ENCODE measurements at places on chromosomes 16 and 17.

DNA sequence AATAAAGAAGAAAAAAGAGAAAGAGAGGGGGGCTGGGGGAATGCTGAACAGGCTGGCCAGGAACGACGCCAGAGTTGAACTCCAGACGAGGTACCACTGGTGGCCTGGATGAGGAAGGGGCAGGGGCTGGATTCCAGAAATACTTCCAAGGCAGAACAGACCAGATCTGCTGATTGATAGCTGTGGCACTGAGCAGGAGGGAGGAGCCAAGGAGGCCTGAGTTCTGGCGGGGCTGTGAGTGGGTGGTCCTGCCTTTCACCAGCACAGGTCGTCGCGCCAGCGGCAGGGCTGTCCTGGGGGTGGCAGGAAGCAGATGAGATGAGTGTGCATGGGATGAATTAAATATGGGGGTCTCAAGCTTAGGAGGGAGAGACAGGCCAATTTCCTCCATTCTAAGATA, 5.5 kb downstream of the CCDC42 start:
- no peak for DNase-seq

GRCh38 chr17:57215317-57215716, 41.0 kb upstream of the MSI2 start:
- no peak for DNase-seq

- no peak for DNase-seq
Measured at GRCh38 chr17:14245629-14246028, 9.0 kb upstream of the CDRT15 start.

DNA sequence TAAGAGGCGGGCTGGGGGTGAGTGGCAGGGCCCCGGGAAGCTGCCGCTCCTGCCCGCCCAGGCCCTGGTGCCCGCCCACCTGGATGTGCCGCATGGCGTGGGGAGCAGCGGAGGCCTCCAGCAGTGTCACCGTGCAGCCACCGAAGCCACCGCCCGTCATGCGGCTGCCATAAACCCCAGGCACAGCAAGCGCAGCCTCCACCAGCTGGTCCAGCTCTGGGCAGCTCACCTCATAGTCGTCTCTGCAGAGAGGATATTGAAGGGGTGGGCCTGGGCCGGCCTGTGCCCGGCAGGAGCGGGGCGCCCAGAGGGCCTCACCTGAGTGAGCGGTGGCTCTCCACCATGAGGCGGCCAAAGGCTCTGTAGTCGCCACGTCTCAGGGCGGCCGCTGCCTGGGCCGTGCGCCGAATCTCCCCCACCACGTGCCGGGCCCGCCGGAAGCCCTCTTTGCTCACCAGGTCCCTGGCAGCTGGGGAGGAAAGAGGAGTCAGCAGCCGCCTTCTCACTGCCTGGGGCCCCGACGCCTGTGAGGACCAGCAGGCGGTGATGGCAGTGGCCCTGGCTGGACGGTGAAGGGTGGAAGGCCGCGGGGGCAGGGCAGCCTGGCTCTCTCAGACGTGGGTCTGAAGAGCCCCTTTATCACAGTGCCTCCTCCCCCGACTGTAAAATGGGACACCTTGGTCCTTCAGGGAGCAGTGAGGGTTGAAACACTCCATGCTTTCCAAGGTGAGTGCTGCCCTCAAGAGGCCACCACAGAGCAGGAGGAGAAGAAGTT, 6.7 kb downstream of the GALK1 start:
- no peak for DNase-seq

GRCh38 chr16:720447-720989, 428 bp upstream of the ANTKMT start:
- peak; percentile 33 for DNase-seq

DNA sequence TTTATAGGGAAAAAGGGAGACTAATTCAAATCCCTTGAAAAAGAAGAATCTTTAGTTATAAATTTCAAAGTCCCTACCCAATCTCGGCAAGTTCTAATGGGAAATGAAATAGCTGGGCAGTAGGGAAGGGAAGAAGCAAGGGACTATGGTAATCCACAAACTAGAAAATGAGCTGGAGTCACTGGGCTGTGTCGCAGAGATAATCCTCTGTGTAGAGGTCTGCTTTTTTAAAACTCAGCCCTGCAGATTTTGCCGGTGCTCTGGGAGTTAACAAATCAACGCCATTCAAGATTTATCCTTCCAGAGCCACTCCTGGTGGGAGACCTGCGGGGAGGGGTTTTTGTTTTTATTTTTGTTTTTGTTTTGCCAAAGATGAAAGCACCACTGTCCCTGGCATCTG, 20.8 kb downstream of the SNX11 start:
- no peak for DNase-seq

- DNase-seq = no peak
Measured at GRCh38 chr16:54253118-54253517, 33.5 kb downstream of the IRX3 start.

GRCh38 chr16:89993971-89994370, 25.3 kb downstream of the DBNDD1 start:
- DNase-seq = no peak

DNA sequence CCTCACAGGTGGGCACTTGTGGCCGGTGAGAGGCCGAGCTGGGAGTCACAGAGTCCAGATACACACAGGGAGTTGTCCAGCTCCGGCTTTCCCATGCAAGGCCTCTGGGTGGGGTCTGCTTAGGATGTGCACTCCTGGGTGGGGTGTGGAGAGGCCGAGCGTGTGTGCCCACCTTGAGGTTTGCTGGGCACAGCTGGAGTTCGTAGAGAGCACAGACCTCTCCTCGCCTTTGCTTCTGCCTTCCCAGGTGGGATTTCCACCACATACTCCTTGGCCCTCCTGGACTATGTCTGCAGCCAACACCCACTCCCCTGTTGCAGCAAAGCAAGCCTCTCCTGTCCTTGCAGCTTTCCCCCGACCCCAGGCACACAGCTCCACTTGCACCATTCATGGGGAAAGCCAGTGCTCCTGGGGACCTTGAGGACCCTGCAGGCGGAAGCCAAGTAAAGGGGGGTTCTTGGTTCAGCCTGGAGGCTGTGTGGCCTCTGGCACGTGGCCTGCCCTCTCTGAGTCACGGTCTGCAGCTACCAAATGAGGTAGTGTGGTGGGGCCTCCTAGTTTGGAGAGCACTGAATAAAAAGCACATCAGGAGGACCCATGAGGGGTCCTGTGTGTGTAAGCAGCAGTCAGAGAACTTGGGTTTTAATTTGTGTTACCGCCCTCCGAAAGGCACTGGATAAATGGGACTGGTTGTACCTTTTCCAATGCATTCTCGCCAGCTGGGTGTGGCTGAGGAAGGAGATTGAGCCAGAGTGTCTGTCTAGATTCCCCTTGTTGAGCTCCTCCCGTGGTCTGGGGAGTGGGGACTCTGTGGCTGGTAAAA, 31.5 kb downstream of the MPRIP start:
- no peak for DNase-seq

- DNase-seq = no peak
Measured at GRCh38 chr17:10474536-10474935, 5.2 kb upstream of the MYH4 start.

DNA sequence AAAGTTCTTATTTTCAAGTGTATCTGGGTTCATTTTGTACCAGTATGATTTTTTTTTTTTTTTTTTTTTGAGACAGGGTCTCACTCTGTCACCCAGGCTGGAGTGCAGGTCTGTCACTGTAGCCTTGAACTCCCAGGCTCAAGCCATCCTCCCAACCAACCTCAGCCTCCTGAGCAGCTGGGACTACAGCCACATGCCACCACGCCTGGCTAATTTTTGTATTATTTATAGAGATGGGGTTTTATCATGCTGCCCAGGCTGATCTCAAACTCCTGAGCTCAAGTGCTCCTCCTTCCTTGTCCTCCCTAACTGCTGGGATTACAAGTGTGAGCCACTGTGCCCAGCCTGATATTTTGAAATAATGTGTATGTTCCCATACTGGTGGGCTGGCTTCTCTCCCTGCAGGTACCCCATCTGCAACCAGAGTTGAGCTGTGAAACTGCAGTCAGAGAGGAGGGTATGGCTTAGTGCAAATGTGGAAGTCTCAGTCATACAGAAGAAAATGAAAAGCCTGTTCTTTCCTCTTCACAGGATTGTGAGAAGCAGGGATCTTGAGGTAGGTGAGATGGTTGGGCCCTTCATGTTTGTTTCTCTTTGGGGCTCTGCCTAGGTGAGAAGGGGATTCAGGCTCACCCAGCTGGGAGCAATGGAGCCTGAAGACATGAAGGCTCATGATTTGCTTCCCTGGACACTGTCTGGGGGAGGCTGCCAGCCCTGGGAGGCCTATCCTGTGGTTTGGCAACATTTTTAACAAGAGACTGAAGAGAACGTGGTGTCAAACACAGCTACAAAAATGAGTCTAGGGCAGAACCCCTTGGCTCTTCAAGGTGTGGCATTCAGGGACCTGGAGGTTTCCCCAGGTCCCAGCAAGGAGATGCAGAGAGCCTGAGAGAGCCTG, 41.3 kb upstream of the SIAH1 start:
- no peak for DNase-seq

GRCh38 chr17:4968486-4969046, 949 bp upstream of the SPAG7 start:
- DNase-seq = peak; percentile 12
